ENCODE measurements at places on chromosomes 1 and 21. TPM values are rescaled to one million over a fixed set of nuclear protein-coding genes. Genes with fewer than 3 reads are reported as not detected.

Gene PPIAL4G
- not detected for total RNA-seq

GRCh38 chr1:49016030-49016977 lies 239.6 kb upstream of the BEND5 start:
- ATAC-seq, result no peak

- ATAC-seq, result peak; percentile 55
These were observed 52.1 kb upstream of the LAPTM5 start for GRCh38 chr1:30809514-30810263.

DNA sequence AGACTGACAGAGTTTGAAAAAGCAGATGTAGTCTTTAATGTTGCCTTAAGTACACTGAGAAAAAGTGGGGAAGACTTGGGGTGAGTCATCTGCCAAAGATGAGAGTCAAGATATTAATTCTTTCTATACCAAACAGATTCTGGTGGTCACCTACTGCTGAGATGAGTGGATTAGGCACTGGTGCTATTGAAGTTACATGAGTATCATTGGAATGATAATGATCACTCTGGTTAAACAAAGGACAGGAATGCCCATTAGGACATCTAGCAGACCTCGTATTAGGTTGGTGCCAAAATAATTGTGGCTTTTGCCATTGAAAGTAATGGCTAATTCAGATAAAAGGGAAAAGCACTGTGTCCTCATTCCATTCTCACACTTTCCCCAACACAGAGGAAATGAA lies 1588.9 kb downstream of the KCNT2 start:
- ATAC-seq, result no peak

All from gastroesophageal sphincter (tissue), 4 donors.